Foreskin keratinocyte (primary cell): ENCODE measurements at places on chromosomes 5 and 9.

DNA sequence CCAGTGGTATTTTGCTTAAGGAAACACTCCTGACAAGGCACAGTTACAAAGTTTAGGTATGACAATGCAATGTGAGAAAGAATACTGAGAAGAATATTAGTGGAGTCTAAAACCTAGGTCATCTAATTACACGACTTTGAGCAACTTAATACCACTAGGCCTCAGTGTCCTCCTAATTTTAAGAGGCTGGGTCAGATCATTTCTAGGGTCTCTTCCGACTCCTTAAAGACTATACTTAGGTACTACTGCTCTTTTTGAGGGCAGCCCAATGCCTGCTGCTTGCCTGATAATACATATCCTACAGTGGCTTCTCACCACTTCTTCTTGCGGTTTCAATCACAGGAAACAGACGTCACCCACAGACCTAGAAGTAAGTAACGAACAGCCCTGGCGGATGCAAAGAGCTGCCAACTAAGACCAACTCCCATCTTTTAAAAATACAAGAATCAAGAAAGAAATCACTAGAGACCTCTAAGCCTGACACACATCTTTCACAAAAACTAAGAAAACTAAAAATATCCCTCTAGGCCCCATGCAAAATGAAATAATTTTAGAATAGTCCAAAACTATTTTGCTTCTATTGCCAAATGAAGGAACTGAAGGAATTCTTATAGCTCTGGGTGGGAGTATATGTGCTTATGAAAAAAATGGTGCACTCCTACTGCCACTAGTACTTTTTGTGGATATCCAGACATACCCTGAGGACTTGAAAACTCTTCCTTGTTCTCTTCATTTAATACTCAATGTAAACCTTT is 13.1 kb downstream of the DIAPH1 start:
- DNase-seq: no peak

DNA sequence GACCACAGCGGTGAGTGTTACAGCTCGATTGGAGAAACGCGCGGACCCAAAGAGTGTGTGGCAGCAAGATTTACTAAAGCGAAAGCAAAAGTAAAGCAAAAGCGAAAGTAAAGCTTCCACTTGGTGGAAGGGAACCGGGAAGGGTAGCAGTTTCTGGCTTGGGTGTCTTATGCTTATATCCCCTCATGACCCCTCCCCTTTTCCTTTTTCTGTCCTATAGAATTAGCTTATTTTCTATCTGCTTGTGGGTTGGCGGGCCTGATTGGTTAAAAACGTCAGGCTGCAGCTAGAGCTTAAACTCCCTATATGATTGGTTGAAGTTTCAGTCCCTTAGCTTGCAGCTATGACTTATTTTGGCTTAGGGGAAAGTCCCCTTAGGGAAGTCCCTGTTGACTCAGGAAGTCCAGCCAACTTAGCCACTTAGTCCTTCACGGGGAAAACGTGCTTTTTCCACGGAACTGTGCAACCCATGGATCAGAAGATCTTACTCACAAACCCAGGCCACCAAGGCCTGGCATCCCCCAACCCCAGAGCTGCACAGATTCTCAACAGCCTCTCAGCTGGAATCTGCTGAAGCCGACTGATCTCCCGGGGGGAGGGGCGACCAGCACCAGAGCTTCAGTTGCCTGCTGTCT is 114.2 kb upstream of the ADAMTS16 start:
- DNase-seq: no peak

GRCh38 chr9:105171589-105171988 is 72.9 kb upstream of the SLC44A1 start:
- no peak for DNase-seq

DNA sequence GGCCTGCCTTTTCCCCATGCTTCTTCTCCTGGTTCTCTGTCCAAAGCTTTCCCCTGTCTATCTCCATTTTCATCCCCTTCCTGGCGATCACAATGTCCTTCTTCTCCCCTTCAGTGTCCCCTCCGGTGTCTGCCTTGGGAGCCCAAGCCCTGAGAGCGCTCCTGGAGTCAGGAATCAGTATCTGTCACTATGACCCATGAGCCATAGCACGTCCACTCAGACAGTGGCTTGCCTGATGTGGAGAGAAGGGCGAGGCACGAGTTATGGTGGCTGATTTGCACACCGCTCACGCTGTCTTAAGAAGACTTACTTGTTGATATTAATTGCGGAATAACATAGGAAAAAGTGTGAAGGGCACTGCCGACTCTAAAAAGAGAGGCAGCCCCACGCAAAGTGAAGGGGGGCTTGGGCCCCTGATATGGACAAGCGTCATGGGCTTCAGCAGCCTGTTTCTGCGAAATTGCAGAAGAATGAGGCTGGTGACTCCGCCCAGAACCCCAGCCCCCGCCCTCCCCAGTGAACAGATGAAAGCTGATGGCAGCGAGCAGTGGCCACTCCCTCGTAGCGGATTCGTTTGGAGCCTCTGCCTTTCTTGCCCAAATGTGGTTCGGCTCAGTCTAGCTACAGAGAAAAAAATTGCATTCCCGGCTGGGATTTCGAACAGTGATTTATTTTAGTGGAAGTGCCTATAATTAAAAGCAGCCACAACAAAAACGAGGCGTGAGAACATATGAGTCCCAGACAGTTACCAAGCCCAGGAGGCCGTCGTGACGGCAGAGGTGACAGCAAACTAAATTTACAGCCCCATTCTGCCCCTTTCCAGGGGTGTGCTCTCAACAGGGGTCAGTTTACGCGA is 149.8 kb downstream of the ICE1 start:
- DNase-seq: no peak

DNA sequence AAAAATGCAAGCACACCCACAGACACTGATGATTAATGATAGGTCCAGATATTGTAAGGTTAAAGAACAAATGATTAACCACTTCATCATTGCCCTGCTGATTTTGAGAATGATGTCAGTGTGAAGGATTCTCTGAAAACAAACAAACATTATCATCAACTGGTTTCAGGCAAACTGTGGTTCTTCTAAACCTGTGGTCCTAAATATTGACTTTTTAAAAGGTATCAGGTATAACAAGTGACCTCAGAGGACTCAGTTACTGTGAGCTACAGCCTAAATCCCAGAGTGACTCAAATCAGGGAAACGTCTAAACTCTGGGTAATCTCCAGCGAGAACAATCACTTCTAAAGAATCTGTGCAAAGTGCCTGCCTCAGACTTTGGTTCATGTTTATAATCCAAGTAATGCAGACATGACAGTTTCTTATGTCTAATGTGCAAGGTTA is 172.3 kb upstream of the CDH6 start:
- no peak for DNase-seq

DNA sequence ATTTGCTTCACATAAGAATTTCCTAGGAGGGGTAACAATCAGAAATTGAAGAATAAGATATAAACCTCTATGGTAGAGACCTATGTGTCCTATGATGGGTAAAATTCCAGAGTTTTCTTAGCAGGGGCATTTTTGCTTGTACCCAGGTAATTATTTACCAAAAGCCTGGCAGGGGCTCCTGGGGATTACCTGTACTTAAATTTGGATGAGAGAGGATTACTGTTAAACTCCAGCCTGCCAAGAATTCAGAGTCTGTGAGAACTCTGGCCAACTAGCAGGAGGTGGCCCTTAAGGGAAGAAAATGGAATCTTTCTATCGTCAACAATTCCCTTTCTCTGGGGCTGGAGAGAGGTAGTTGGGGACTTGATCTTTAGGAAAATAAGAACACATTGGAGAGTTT is 460.4 kb downstream of the PDE4D start:
- no peak for DNase-seq
